Uterus (tissue), 4 donors: ENCODE measurements at places on chromosomes 1 and 21.

- no peak for DNase-seq
These were observed 199.6 kb upstream of the C1orf87 start for GRCh38 chr1:60273185-60273584.

DNA sequence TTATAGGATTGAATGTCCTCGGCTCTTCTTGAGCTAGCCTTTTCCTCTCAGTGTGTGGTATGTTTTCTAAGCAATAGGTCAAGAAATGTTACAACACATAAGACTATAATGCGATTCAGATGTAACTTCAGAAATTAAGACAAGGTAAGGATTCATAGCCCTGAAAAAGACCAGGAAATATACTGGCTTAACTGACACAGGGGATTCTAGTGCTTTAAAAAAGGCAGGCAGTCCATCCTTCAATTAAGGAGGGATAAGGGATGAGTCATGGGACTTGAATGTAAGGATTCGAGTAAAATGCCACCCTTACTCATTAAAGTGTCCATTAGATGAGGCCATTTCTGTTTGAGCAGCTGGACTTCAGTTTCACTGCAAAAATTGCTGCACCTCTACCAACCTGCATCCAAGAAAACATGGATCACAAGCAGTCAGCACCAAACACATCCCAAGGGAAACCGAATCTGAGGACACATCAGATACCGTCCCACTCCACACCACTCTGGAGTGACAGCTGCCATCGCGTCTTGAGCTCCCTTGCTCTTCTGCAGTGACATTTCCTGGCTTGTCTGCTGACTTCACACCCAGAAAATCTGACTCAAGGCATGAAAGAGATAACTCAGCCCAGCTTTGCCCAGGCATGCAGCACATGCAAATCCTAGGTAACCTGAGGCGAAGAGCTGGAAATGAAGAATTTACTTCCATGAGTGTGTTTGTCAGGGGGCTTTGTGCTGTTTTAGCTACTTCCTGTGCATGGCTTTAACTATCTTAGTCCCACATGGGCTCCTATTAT, 37.8 kb downstream of the NGF start:
- no peak for DNase-seq

- DNase-seq, result peak; percentile 58
These were observed 56.6 kb upstream of the RPL11 start for GRCh38 chr1:23634840-23635651.

- no peak for DNase-seq
These were observed 37.9 kb upstream of the EEIG2 start for GRCh38 chr1:108521990-108522393.

- DNase-seq, result no peak
These were observed 604 bp upstream of the TMEM79 start for GRCh38 chr1:156283521-156283920.

GRCh38 chr1:225816643-225817538, 7.0 kb downstream of the EPHX1 start:
- DNase-seq, result peak; percentile 79

DNA sequence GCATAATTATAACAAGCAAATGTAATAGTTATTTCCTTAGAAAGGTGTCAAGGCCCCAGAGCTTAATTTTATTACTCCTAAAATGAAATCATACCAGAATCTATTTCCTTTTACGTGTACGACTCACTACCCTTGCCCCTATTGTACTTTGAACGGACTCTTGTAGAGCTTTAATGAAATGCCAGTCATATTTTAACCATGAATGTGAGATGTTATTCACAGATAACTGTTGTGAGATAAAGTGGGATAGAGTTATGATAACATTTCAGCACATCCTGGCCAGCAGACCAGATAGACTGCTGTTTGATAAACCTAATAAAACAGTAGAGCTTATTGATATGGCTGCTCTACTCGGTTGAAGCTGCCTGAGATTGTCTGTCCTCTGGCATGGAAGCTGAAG, 500.8 kb upstream of the PBX1 start:
- no peak for DNase-seq

GRCh38 chr1:12276225-12276624, 46.4 kb downstream of the VPS13D start:
- peak; percentile 51 for DNase-seq

- no peak for DNase-seq
These were observed 1.8 kb upstream of the TMEM52 start for GRCh38 chr1:1920608-1921458.
